ENCODE measurements at places on chromosomes 16 and 17.

DNA sequence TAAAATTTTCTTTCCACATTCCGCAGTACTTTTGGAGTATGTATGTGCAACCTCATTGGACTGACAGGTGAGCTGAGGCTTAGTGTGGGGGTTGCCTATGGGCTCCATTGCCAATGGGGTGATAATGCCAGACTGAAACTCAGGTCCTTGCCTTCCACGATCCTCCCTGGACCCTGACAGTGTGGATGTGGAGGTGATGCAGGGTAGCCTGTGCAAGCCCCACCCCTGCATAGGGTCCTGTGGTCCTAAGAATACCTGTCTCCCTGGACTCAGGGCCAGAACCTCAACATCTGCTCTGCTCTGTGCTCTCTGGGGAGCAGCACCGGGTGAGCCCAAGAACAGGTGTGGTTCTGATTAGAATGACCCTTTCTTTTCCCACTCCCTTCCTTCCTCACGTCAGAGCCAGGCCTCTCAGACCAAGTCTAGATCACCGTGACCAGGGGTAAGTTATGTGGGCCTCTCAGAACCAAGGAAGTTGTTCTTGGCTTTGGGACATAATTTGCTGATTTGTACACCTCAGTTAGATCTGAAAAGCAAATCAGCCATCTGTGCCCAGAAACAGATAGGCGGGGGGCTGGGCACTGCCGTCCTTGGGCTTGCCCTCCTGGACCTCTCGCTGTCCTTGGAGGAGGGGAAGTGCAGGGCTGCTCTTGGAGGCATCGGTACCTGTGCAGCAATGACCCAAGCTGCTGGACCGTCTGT, 8.4 kb upstream of the TNS4 start:
- DNase-seq, result no peak

DNA sequence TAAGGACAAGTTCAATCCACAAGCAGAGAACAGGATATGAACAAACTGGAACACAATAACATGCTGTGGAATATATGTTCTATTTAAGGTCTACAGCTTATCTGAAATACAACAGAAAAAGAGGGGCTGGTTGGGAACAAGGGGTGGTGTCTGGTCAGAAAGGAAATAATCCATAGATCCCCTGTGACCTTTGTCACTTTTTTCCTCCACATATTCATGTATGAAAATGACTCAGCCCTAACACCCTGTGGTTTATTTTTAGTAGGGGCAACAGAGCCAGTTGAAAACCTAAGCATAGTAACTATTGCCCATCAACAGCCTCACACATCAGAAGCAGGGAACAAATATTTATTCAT, 12.3 kb upstream of the SPAG9 start:
- DNase-seq, result no peak

DNA sequence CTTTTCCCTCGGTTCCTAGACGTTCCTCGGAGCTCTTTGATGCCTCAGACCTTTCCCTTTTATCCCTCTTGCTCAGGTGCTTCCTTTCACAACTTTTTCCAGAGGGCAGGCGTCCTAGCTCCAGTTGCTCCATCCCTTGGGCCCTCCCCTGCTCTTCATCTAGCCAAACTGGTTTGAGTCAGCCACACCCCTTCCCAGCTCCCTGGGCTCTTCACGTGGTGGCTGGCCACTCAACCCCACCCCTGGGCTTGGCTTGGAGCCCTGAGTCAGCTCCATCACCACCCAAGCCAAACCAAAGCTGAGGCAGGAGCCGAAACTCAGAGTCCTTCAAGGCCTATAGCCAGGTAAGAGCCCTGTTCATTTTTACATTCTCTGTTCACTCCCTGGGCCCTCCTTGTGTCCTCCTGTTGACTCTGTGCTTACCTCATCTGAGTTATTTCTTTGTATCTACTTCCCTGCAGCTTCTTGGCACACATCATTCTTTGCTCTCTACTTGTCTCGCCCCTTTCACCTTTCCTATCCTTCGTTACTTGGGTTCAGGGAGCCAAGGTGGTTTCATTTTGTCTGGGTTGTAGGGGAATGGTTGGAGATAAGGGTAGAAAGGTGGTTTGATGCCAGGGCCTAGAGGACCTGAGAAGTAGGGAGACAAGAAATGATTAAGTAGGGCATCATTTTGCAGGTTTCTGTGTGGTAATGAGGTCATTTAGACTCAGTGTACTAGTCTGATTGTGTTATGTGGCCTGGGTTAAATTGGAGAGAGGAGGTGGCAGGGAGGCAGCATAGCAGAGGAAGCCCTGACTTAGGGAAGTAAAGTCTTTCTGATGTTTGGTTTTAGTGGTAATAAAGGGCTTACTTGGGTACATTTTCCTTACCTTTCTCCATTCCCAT, 7.6 kb upstream of the PHKG2 start:
- DNase-seq, result no peak

DNA sequence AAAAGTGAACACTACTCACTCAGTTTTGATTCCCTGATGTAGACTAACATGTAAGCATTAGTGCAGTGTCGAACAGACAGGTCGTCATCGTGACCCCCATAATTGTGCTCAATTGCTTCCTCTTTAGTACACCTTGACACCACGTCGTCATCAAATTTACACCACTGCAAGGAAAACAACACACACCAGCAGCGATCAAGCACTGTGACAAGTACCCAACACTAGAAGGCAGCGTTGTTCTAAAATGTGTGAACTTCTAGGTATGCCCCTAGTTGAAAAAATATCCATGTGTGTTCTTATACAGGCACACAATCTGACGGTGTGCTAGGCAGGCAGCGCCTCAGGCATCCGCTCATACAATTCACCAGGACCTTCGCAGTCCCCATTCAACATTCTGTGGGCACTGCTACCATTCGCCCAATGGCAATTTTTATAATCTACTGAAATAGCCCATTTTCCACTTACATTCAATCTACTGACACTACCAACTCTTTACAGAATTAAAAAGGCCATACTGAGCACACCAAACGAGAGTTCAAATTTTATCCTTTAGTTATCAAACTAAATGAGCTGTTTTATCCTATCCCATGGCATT, 23.1 kb downstream of the LITAFD start:
- no peak for DNase-seq

- no peak for DNase-seq
These were observed 88.0 kb downstream of the CBLN1 start for GRCh38 chr16:49193596-49193995.

- no peak for DNase-seq
These were observed 57.8 kb downstream of the BAHCC1 start for GRCh38 chr17:81453076-81453475.

DNA sequence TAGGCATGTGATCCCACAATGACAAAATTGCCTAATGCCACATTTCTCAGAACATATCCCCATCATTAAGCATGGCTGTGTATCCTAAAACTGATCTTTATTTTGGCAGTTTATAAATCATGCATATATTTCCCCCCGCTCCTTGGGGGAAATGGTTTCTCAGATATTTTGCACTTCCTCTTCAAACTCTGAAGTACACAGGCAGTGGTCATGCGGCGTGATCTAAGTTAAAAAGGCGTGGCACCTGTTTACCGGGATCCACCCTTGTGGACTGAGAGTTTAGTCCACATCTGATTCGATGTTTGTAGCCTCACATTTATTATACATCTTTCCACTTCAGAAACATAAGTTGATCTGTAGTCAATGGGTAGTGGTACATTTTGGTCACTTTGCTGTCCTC, 51.4 kb downstream of the USP10 start:
- DNase-seq, result no peak

- no peak for DNase-seq
These were observed 125.3 kb downstream of the ANKRD11 start for GRCh38 chr16:89365044-89365467.

GRCh38 chr17:67290244-67290643, 45.2 kb upstream of the HELZ start:
- no peak for DNase-seq

DNA sequence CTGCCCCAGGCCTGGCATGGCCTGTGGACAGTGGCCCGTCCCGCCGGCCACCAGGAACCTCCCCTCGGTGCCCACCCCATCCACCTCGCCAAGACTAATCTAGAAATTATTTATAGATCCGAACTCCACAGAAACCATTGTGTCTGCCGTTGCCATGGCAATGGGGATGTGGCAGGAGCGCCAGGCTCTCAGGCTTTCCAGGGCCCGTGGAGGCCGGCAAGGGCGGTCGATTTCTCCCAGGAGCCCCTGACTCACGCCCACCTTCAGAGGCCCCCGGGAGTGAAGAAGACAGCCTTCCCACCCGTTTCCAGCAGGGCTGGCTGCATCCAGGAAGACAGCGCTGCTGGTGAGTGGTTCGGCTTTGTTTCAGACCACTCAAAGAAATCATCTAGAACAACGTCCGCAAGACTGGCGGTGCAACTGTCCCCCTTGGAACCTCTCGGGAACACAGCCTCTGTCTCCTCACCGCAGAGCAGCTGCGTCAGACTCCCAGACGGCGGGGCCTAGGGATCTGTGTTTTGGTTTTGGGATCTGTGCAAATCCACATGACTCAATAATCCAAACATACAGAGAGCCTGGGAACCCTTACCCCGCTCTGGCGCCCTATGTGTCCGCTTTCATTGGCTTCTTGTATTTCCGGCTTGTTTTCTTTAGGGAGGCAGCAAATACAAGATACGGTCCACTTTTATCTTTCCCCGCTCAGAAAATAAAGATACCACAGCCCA, 48.5 kb upstream of the ZCCHC14 start:
- DNase-seq, result no peak
